H7 (cell line): ENCODE measurements at places on chromosomes 6 and 20. TPM values are rescaled to one million over a fixed set of nuclear protein-coding genes. Genes with fewer than 3 reads are reported as not detected.

Gene OR2H2
- not detected in 2 replicates for total RNA-seq

- DNase-seq, result no peak
Measured at GRCh38 chr6:54419885-54420284, 111.6 kb downstream of the TINAG start.

Gene COL11A2
- 0.48 and 0.67 TPM in 2 replicates for total RNA-seq

Gene PHACTR1
- total RNA-seq, result 3.3 and 5.1 TPM in 2 replicates

DNA sequence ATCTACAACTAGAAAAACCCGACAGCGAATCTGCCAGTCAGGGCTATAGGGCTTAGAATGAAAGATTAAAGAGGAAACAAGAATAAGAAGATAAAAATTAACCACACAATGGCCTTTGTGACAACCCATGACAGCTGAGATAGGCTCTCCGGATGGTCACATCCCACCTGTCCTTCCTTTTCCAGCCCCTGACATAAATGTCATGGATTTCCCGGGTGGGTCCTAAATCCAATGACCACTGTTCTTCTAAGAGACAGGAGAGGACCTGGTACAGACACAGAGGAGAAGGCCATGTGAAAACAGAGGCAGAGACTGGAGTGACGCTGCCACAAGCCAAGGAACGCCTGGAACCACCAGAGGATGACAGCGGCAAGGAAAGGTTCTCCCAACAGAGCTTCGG, 41.8 kb downstream of the ATXN1 start:
- DNase-seq, result no peak

DNA sequence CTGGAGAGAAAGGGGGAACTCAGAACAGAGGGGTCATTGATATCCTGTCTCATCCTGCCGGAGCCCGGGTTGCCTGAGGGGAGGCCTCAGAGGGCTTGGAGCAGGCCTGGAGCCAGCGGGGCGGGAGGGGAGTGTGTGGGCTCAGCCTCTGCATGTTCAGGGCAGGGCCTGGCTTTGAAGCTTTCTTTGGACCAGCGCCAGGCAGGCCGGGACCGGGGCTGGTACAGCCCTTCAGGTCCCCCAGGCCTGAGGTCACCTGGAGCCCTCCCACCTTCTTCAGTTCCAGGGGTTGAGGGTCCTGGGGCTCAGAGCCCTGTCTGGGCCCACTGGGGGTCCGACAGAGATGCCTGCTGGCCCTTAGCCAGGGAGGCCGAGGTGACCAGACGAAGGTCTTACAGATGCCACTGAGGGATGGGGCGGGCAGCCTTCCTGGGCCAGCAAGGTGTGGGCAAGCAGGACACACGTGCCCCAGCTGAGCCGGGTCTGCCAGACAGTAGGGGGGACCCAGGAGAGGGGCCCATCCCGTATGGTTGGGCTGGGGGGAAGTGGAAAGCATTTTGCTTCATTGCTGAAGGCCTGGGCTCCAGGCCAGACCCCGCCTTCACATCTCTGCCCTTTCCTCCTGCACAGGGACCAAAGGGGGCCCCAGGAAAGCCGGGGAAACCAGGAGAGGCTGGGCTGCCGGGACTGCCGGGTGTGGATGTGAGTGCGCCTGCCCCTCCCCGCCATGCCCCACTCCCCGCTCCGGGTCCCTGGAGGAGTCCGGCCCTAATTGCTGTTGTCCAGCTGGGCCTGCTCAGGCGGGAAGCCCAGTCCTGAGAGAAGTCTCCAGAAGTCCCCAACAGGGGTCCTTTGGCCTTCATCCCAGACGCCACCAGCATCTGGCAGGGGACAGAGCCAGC, 2.0 kb downstream of the COL9A3 start:
- DNase-seq, result peak; percentile 82

DNA sequence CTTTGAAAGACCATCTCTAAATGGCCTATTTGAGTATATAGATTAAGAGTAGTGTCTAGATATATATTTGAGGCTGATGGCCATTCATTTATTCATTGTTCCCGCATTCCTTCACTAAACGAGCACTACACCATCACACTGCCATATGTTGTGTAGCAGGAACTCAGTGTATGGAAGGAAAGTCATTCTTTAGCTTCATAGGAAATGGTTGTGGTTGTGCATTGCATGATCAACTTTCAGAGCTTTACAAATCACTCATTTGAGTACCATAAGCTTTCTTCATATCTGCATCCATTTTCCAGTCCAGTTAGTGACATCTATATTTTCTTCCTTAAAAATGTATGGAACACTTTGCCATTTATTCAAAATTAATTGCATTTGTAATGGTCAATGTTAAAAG, 97.9 kb downstream of the ARID1B start:
- no peak for DNase-seq

GRCh38 chr6:163651915-163652668, 237.6 kb downstream of the QKI start:
- DNase-seq, result no peak

- DNase-seq, result peak; percentile 12
Measured at GRCh38 chr6:137970368-137970767, 103.3 kb downstream of the TNFAIP3 start.

Gene COL12A1
- total RNA-seq, result 0.63 and 1.9 TPM in 2 replicates

- no peak for DNase-seq
Measured at GRCh38 chr6:26360451-26361416, 4.3 kb upstream of the BTN3A2 start.

DNA sequence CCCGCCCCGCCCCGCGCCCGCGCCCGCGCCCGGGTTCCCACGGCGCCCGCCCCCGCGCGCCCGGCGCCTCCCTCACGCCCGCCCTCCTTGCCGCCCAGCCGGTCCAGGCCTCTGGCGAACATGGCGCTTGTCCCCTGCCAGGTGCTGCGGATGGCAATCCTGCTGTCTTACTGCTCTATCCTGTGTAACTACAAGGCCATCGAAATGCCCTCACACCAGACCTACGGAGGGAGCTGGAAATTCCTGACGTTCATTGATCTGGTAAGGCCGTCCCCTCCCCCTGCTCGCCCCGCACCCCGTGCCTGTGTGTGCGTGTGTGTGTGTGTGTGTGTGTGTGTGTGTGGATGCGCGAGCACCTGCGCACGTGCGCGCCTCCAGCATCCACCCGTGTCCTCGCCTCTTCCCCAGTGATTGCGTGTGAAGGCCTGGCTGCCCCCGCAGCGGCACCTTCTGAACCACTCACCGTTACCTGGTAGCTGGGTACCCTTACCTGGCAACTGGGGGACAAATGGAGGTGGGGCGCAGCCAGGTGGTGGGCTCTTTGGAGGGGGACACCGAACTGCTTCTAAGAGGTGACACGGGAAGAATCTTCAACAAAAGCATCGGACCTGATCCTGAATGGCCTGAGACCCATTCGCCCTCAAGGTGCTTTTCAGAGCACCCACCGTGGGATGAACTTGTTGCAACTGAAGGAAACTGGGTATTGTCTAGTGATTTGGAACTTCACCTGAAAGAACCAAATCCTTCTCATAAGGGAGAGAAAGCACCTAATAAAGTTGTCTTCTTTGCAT, at the start of gene AIG1:
TSS of gene AIG1 (plus strand) at position 84 of the 791 bp plus-strand sequence. CDS start at position 121, 37 bp downstream.
- peak; percentile 90 for DNase-seq

DNA sequence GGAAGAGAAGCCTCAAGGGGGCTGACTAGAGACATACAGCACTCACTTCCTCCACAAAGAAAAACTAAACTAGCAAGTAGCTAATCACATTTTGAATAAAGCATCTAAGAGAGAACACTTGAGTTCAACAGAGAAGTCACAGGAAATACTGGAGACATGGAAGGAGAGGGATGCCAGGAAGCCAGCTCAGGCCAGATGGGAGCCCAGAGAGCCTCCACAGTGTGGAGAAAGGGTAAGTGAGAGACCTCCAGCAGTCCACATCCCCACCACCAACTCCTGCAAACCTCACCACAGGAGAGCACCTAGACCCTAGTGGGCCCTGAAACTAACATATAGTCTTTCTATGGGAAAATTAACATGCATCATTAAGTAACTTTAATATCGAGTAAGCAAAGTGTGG, 79.2 kb downstream of the EPM2A start:
- no peak for DNase-seq

DNA sequence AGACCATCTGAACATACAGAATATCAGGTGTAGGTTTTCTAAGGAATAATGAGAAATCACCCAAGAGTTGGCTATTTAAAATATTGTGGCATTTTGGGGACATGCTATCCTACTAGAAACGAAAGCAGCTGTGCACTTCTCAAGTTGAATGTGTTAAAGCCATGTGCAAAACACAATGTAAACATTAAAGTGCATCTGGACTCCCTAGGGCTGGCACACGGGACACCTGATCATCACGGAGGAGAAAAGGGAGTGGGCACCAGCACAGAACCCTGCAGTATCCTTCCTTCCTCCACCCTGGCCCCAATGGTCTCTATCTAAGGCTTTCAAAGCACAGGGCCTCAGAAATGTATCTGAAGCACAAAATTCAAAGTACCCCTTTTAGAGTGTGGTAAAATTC, 94.3 kb downstream of the INSM1 start:
- no peak for DNase-seq

GRCh38 chr6:137390334-137390733, 103.9 kb downstream of the OLIG3 start:
- no peak for DNase-seq

DNA sequence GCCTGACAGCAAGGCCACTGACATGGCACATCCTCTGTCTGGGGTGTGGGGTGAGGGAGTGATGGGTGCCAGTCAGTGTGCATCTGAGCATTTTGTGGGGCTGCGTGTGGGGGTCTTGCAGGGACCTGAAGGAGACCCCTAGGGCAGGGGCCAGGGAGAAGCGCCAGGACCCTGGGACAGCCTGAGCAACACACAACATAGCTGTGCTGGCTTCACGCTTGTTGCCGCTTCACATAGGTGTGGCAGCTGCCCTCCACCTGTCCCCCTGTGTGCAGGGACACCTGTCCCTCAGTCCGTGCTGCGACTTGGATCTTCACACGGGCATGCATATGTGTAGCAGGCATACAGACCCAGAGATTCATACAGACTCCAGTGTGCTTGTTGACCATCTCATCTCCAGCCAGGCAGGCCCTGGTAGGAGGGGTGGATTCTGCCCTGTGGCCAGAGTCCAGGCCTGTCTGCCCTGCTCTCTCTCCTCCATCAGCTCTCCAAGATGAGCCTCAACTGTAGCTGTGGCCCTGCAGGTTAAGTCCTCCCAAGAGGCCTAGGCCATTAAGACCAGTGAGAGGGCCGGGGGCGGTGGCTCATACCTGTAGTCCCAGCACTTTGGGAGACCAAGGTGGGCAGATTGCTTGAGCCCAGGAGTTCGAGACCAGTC, 3.2 kb upstream of the NPBWR2 start:
- DNase-seq, result no peak
